Activated CD4-positive, alpha-beta T cell treated with anti-CD3 and anti-CD28 coated beads, Interleukin-2, amount 50 U/mL, for 24 hours (primary cell): ENCODE measurements at places on chromosomes 7 and 10.

DNA sequence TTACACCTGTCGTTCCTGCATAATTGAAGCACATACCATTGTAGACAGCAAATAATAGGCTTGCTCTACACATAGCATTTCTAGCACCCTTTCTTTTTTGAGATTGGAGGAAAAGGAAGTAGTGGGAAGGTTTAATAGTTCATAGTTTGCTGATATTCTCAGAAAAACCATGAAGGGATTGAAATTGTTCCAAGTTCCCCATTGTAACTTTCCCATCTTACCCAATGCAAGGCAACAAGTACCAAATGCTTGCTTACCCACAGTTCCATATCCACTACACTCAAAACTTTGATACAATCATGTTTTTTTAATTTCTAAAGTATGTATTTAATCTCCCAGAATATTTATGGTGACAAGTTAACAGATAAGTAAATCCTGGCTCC is 13.8 kb downstream of the CYP3A5 start:
- DNase-seq: no peak

GRCh38 chr7:101410743-101411507 is 48.2 kb downstream of the COL26A1 start:
- DNase-seq: no peak

GRCh38 chr7:66504131-66504530 is 124.5 kb upstream of the KCTD7 start:
- DNase-seq: no peak

- DNase-seq: no peak
Measured at GRCh38 chr7:113783403-113783802, 135.4 kb downstream of the PPP1R3A start.
